ENCODE measurements at places on chromosomes 2 and 18.

DNA sequence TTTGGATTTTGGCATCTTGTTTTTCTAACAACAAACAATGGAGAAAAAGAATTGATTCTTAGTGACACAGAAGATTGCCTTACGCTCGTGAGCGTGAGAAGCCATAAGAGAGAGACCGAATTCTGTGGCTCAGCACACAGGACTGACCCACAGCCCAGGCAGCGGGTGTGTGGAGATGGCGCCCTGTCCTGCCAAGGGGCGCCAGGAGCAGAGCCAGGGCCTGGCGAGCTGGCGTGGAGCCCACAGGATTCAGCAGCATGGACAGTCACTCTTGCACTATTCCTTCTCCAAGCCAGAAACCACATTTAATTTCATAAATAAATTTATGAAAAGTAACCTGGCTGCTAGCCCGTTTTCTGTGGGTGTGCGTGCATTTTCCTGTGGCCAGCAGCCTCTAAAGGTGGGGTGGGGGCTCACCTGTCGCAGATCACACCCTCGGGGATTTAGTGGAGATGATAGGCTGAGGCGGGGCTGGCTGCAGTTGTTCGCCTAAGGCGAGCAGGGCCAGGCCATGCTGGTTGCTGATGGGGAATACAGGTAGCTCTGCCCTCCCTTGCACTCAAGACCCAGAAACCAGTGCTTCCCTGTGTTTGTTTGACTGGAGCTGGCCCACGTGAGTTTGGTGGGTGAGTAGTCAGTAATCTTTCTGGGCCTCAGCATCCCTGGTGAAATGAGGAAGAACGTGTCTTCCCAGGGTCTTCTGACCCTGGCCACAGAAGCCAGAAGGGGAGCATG lies 46.2 kb downstream of the FAM168B start:
- DNase-seq, result no peak

DNA sequence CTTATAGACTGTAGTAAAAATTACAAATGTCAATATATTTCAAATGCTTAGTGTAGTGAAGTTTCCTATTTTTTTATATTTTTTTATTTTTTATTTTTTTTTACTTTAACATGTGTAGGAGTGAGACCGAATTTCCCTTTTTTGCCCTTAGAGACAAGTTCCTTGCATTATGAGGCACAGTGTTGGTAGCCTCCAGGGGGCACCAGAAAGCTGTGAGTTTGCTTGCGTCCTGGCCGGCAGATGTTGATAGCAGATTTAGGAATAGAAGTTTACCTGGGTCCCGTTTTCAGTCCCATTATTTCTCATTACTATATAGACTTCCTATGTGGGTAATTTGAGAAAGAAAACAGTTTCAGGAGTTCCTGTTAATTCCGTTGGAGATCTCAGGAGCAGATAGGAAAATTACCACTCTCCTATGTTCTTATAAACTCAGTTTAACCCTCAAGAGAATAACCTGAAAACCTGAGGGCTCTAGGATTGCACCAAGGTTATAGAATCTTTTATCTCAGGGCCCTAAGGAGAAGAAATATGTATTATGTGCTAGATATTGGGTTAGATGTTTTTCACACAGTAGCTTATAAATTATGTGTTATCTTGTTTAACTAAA lies 157.5 kb upstream of the SESTD1 start:
- peak; percentile 34 for DNase-seq

DNA sequence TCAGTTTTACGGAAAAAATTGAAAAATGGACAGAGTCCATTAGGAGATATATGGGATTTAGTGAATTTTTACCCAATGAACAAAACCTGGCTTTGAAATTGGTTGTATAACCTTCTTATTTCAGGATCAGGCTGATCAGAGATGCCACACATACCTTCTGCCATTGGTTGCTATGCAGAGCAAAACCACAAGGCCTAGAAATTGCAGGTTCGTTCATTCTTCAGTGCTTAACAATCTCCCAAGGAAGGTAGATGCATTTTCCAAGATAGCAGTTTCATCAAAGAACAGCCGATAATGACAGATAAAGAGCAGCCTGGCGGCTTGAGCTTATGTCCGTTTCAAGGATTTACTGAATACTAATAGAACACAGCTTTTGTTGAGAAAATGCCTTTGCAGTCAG lies 868.8 kb downstream of the EPHA4 start:
- DNase-seq, result no peak

DNA sequence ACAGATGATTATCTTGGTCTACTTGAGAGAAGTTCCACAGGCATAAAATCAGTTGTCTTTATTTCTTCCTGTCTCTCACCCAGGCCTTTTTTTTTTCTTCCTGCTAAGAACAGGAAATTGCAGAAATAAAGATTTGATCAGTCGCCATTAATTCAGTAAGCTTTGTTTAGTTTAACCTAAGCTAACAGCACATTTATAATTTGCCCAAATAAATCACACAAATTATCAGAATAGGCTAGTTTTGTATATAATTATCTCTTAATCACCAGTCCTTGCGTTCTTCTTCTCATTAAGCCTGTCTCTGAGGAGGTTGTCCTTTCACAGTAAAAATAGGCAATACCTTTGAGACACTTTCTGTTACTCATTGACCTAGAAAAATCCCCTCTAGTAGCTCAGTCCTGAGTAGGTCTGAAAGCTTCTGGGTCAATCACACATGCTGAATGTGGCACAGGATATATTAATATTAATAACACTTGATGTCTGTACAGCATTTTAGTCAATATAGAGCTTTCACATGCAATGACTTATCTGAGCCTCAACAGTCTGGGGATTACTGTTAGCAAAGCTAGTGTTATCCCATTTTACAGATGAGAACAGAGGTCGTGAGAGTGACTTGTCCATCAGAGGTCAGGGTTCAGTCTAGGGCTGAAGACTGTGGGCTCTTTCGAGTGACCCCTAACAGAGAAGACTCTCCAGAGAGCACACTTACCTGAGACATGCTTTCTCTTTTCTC lies 11.2 kb upstream of the STK17B start:
- DNase-seq, result no peak

DNA sequence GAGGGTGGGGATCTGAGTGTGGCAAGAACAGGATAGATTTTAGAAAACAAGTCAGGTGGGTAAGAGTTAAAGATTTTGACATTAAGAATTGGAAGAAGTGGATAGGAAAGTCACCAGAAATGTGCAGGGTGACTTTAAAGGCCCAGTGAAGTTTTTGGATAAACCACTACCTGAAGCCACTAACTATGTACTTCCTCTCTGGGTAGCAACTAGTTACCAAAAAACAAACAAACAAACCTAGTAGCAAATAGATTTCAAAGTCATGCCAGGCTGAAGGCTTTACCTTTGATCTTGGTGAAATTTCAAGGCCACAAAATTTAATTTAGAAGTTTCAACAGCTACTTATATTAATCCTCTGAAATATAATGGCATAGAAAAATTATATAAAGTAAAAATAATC lies 42.5 kb downstream of the PSMA8 start:
- no peak for DNase-seq

GRCh38 chr2:216911886-216912285 lies 52.0 kb upstream of the TNP1 start:
- peak; percentile 42 for DNase-seq

Measured in COLO829 (cell line).